ENCODE measurements at places on chromosomes 4 and X.

- peak; percentile 5 for DNase-seq
Measured at GRCh38 chr4:11720292-11720691, 291.6 kb upstream of the HS3ST1 start.

DNA sequence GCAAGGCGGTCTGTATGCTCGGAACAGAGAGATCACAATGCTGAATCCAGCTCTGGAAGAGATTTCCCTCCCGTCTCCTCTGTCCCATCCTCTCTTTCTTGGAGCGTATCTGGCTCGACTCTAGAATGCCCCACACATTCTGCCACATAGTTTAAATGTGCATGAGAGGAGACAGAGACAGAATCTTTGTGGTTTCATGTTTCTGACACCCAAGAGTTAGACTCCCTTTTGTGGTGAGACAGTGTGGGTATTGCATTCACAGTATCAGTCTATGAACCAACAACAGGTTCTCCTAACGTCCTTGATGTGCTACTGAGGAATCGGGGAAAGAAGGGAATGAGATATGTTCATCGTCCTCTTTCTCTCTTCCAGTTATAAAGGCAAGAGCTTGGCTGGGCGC, 25.3 kb downstream of the FAM47E start:
- no peak for DNase-seq

DNA sequence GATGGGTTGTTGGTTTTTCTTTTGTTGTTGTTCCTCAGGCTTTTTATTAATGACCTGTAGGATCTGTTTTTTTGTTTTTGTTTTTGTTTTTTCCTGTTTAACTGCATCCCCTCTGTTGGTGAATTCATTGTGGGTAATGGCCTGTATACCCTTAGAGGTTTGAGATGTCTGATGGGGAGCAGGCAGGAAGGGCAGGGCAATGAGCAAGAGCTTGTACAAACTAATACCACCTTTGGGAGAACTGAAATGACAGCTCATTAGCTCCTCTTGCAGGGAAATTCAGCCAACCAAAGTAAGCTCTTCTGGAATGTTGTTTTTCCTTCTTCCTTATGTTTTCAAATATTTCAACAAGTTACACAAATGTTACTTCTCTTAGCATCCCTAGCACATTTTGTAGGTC, 23.4 kb downstream of the SH2D1A start:
- no peak for DNase-seq

GRCh38 chrX:54484666-54485065, 11.4 kb downstream of the FGD1 start:
- DNase-seq = no peak

- DNase-seq = peak; percentile 79
Measured at GRCh38 chr4:109559983-109560686, at the start of gene MCUB. MCUB (plus strand) TSS chr4:109560246; CDS start chr4:109560338, 92 bp downstream.

- no peak for DNase-seq
Measured at GRCh38 chr4:89906777-89907521, 12.3 kb downstream of the MMRN1 start.

DNA sequence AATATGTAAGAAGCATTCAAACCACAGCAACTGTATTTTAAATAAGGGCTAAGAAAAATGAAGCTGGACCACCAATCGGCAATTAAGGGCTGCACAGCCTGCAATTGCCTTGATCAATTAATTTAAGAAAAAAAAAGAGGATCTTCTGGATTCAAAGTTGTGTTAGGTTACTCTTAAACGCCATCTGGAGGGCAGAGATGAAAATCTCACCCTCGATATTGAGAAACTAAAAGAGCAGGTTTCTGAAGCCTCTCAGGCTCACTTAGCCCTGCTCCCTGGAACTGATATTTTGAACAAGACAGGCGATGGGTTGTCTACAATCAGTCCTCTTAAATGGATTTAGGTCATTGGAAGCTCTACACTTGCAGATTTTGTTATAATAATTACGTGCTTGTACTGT, 579.4 kb downstream of the GRXCR1 start:
- no peak for DNase-seq

GRCh38 chrX:1932231-1932630, 317.4 kb downstream of the ASMT start:
- no peak for DNase-seq

DNA sequence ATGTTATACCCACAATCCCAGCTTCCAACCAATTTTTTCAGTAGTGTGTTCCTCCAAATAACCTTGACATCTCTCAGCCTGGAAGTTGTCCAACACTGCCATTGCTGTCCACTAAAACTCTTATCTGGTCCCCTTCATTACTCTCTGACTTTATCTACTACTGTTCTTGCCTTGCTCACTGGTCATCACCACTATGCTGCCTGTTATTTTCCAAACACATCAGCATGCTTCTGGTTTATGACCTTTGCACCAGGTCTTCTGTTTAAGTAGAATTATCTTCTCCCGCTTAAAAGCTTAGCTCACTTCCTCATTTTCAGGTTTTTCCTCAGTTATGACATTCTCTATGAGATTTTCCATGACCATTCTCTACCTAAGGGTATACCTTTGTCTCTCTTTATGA, 5.5 kb downstream of the ELMOD2 start:
- DNase-seq = no peak

DNA sequence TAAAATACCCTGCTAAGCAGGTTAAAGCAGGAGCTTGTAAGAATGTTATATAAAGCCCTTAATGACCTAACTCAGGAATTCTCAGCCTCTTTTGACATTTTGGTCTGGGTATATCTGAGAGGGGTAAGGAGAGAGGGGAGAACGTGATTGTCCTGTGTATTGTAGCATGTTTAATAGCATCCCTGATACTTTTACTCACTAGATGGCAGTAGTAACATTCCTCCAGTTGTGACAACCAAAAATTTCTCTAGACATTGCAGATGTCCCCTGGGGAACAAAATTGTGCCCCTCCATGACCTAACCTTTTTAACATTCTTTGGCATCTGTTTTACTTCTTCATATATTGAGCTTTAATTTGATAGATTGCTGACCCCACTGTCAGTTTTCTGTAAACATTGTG, 17.9 kb downstream of the SMARCA5 start:
- DNase-seq = no peak

- no peak for DNase-seq
Measured at GRCh38 chr4:6724421-6725111, 8.6 kb downstream of the BLOC1S4 start.
